Stimulated activated CD8-positive, alpha-beta memory T cell treated with anti-CD3 and anti-CD28 coated beads, Interleukin-15, amount 100 ng/mL, for 24 hours (primary cell): ENCODE measurements at places on chromosomes 6 and 20.

GRCh38 chr6:152669895-152670294 is 27.8 kb upstream of the MYCT1 start:
- no peak for DNase-seq

- DNase-seq: no peak
Measured at GRCh38 chr20:16311756-16312155, 261.5 kb downstream of the KIF16B start.

DNA sequence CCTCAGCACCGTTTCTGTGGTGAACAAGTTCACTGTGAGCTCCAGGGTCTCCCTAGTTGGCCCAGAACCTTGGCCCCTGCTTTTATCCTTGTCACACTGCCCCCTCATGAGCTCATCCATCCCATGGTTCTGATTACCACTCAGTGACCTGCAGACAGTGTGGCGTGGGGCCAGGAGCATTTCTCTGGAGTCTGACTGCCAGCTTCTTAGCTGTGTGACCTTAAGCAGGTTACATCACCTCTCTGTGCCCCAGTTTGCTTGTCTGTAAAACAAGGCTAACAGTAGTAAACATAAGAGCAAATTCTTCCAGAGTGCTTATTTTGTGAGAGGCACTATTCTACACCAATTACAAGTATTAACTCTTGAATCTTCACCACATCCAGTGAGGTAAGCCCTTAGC is 14.8 kb upstream of the MDGA1 start:
- DNase-seq: no peak

GRCh38 chr20:51634877-51635276 is 92.4 kb upstream of the NFATC2 start:
- DNase-seq: no peak

GRCh38 chr20:54268941-54269340 is 61.1 kb downstream of the PFDN4 start:
- DNase-seq: no peak

DNA sequence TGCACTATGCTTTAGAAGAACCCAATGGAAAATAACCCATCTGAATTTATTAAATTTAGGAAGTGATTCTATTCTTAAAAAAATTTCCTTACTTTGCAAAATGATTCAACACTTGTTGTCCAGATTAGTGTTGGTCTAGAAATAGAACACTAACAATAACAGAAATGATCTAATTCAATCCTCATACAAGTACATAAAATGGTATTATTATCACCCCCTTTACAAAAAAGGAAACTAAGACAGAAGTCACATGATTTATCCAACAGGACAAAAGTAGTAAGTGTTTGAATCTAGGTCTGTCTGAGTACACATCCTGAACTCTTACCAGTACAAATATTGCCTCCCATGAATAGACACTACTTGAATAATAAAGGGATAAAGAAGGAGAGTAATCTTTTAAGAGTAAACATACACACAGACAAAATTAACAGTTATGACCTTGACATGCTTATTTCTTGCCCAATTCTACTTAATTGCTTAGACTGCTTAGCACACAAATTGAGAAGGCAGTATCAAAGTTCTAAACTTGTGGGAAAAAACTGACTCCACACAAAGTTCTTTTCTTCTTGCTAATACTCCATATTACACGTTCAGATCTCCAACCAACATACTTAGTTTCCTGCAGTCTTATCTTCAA is 195.4 kb upstream of the RUNX2 start:
- no peak for DNase-seq

DNA sequence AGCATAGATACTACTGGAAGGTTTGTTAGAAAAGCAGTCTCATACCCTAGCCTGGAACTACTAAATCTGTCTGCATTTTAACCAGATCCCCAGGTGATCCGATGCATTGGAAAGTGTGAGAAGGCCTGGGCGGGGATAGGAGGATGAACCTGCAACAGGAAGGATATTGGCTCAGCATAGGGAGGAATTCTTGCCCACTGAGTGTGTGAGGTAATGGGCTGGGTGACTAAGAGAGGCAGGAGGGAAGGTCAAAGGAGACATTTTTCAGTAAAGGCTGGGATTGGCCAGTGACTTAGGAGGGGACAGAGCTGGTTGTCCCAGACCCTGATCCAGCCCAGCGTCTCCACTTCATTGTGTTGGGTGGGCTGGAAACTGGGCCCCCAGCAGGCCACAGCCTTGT is 191.0 kb upstream of the LRFN2 start:
- no peak for DNase-seq

DNA sequence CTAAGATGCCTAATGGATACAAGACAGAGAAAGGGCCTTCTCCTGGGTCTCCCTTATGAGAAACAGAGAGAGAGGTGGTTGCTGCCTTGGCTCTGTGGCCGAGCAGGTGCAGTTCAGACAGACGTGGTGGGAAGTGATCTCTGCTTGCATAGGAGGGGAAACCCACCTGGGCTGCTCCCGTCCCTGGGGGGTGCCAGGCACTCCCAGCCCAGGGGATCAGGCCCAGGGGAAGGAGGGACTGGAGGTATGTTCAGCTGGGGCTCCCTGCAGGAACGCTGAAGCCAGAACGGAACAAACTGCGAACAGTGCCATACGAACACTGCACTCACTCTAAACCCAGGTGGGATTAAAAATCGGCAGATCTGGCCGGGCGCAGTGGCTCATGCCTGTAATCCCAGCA is 35.7 kb upstream of the OVOL2 start:
- no peak for DNase-seq

DNA sequence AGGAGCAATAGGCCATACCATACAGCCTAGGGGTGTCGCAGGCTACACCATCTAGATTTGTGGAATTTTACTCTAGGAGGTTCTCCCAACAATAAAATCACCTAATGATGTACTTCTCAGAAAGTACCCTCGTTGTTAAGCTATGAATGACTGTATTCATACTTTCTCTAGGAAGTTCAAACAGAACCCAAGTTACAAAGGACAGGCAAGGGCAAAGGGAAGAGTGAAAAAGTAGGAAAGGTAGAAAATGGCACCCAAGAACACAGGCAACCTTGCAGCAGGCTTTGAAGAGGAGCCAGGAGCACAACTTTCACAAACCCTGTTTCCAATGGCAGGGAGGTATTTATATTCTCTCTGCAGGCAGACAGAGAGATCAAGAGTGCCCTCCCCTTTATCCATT is 67.2 kb downstream of the B4GALT5 start:
- no peak for DNase-seq

DNA sequence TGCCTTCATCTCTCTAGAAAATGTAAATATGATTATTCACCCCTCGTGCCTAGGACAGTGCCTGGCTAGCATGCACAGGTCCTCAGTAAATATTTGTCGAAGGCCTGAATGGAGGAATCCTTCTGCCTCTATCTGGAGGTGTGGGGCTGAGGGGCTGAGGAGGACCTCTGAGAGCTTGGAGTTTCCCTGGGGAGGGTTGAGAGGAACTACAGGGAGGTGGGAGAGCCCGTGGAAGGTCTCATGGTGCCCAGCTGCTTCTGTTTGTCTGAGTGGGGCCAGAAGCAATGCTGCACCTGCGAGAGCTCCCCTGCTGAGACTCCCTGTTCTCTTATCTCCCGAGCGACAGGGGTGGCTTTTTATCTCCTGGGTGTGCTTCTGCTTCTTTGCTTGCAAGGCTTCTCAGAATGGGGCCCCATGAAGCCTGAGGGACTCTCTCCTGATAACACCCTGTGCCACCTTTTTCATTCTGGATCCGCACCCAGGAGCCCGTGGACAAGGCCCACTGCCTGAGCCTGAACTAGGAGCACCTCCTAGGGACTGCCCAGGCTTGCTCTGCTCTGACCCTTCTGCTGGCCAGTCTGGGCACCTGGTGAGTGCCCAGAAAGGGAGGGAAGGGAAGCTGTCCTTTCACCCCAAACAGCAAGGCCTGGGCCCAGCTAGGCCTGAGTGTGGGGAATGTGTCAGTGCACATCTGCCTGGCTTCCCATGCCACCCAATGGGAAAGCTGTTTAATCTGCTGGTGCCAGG is 2.4 kb downstream of the SLC29A1 start:
- DNase-seq: no peak

GRCh38 chr6:139627091-139627490 is 252.6 kb upstream of the CITED2 start:
- no peak for DNase-seq

GRCh38 chr6:3396503-3397180 is 60.2 kb downstream of the SLC22A23 start:
- DNase-seq: no peak

GRCh38 chr20:14919501-14920081 is 582.2 kb upstream of the FLRT3 start:
- DNase-seq: no peak

GRCh38 chr6:16903470-16903869 is 142.2 kb upstream of the ATXN1 start:
- no peak for DNase-seq

- DNase-seq: no peak
Measured at GRCh38 chr20:10209091-10209490, 9.5 kb upstream of the SNAP25 start.

- no peak for DNase-seq
Measured at GRCh38 chr20:44431502-44432234, 44.0 kb upstream of the TTPAL start.

- DNase-seq: no peak
Measured at GRCh38 chr6:164861967-164862366, 447.4 kb downstream of the C6orf118 start.

- no peak for DNase-seq
Measured at GRCh38 chr20:6887966-6888365, 120.5 kb downstream of the BMP2 start.

GRCh38 chr6:46265373-46265772 is 94.6 kb upstream of the ENPP5 start:
- no peak for DNase-seq

GRCh38 chr6:132933090-132933489 is 118.7 kb downstream of the RPS12 start:
- DNase-seq: no peak

- no peak for DNase-seq
Measured at GRCh38 chr20:38658879-38659596, 57.4 kb downstream of the ARHGAP40 start.

DNA sequence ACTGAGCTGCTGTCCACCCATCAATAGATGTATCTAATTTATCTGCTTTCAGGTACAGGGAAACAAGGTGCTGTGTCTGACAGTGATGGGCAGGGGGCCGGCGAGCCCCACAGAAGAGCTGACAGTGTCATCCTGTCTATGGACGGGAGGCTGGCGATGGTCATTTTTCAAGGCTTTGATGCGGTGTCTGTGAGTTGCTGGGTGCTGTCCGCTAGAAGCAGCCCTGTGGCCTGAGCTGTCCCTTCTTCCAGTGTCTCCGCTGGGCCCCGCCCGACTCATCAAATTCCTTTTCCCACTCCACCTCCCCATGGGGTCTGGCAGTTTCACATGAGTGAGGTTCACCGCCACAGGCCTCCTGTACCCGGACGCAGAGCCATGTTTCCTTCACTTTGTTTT is 161.4 kb upstream of the PMEPA1 start:
- no peak for DNase-seq

- DNase-seq: no peak
Measured at GRCh38 chr6:126546541-126547120, 206.7 kb downstream of the CENPW start.

- DNase-seq: no peak
Measured at GRCh38 chr6:11785415-11785773, 6.8 kb upstream of the ADTRP start.

GRCh38 chr6:33329058-33329457 is 11.5 kb upstream of the ZBTB22 start:
- DNase-seq: no peak

DNA sequence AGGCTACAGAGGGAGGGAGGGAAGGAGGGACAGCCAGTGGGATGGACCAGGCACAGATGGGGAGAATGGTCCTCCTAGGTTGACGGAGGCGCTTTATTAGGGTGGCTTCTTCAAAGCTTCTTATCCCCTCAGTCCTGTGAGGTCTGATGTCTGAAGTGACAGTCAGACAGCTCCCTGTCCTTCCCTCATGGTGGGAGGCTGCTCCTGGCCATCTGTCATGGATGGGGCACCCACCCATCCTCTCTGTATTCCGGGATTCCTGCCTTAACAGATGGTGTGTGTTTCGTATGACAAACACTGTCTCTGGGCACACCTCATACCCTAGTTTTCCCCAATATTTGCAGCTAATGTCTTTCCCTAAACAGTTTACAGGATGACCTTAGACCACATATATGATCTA is 7.9 kb downstream of the RIN2 start:
- DNase-seq: no peak

DNA sequence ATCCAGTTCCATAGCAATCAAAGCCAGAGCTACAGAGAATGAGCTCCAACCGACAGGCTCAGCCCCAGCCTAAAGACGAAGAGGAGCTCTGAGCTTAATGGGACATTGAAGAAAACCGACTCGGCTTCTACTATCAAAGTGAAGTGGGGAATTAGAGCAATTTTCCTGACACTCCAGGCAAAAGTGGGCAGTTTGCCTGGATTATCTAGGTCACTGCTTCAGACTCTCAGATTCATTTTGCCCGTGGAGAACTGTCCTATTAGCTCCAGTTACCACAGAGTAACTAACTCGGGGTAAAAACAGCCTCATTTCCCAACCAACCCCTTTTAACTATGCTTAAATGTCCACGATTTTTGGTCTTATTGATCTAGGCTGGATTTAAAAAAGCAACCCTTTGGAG is 592.1 kb upstream of the NRSN1 start:
- no peak for DNase-seq

- DNase-seq: no peak
Measured at GRCh38 chr6:53924277-53924676, 129.5 kb downstream of the LRRC1 start.

GRCh38 chr6:39520411-39520810 is 197.9 kb upstream of the KCNK16 start:
- no peak for DNase-seq

DNA sequence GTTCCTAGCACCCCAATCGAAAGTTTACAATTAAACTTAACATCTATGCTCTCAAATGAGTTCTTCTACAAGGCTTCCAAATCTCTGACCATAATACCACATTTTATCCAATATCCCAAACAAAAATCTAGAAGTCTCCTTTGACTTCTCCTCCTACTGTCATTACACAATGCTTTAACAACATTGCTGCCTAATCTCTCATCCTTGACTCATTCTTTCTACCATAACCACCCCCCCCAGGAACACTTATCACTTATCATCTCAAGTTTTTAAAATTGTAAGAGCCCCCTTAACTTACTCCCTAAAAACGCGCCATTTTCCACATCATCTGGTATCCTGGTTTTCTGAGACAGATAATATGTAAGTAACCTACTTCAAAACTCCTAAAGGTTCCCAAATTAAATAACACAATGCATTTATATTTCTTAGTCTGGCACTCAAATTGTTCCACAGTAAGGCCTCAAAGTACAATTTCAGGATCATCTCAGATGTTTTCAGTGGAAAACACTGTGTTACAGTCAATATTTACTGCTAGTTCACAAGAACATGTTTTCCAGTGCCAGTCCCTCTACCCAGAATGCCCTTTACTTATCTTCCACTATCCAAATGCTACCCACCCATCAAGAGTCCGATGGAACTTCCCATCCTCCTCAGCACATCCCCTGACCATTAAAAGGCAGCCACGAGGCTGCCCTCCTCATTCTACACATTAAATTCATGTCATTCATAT is 308.2 kb upstream of the THEMIS start:
- no peak for DNase-seq

- DNase-seq: no peak
Measured at GRCh38 chr6:37381579-37381978, 27.8 kb downstream of the RNF8 start.
